A549 treated with Hydrocortisone at 1 μM for 4 hours (cell line): ENCODE measurements at places on chromosomes 6 and 20. TPM values are rescaled to one million over a fixed set of nuclear protein-coding genes. Genes with fewer than 3 reads are reported as not detected.

The PRSS35 gene
- total RNA-seq = 0.05 to 0.09 TPM (median 0.07 TPM) in 5 replicates

The ZC2HC1B gene
- not detected in 5 replicates for total RNA-seq

The PSMB9 gene
- total RNA-seq = 14.2 to 22.6 TPM (median 18.0 TPM) in 5 replicates

The SH3BGRL2 gene
- total RNA-seq = 0.26 to 0.44 TPM (median 0.32 TPM) in 5 replicates

The VPS16 gene
- total RNA-seq = 27.3 to 34.0 TPM (median 32.0 TPM) in 5 replicates

The FABP7 gene
- total RNA-seq = not detected in 5 replicates

The MGME1 gene
- total RNA-seq = 40.1 to 43.4 TPM (median 41.5 TPM) in 5 replicates

The CCN2 gene
- total RNA-seq = 108 to 197 TPM (median 152 TPM) in 5 replicates

The SOX18 gene
- total RNA-seq = 1.3 to 2.7 TPM (median 2.3 TPM) in 5 replicates

The TUBE1 gene
- total RNA-seq = 5.6 to 7.3 TPM (median 6.9 TPM) in 5 replicates

The TOX2 gene
- total RNA-seq = 10.6 to 14.3 TPM (median 14.2 TPM) in 5 replicates

The CD40 gene
- total RNA-seq = 3.1 to 5.1 TPM (median 4.1 TPM) in 5 replicates

The ZHX3 gene
- total RNA-seq = 5.5 to 8.1 TPM (median 7.1 TPM) in 5 replicates

The NOX3 gene
- total RNA-seq = not detected in 5 replicates

The MAP7 gene
- 18.0 to 22.9 TPM (median 21.1 TPM) in 5 replicates for total RNA-seq

The ISM1 gene
- total RNA-seq = 0.09 to 0.24 TPM (median 0.17 TPM) in 5 replicates

The GRM1 gene
- 0.02 to 0.05 TPM (median 0.02 TPM) in 3 of 5 replicates, not detected in the others for total RNA-seq

The LY6G6C gene
- 0.13 to 0.18 TPM in 2 of 5 replicates, not detected in the others for total RNA-seq

The CRISP2 gene
- total RNA-seq = not detected in 5 replicates

The BACH2 gene
- 0.53 to 1.6 TPM (median 0.70 TPM) in 5 replicates for total RNA-seq

The PHACTR3 gene
- 0.08 to 0.54 TPM (median 0.31 TPM) in 5 replicates for total RNA-seq

The RNF39 gene
- total RNA-seq = 0.05 to 0.06 TPM (median 0.05 TPM) in 3 of 5 replicates, not detected in the others

The HLA-DOA gene
- 0.06 TPM in 1 of 5 replicates, not detected in the others for total RNA-seq

The BTN1A1 gene
- total RNA-seq = not detected in 5 replicates

The TMEM74B gene
- total RNA-seq = 2.5 to 4.5 TPM (median 3.4 TPM) in 5 replicates

The SALL4 gene
- total RNA-seq = 1.0 to 2.0 TPM (median 1.5 TPM) in 5 replicates

The FAM229B gene
- 4.0 to 11.1 TPM (median 9.4 TPM) in 5 replicates for total RNA-seq

The KCNK5 gene
- 1.0 to 1.5 TPM (median 1.2 TPM) in 5 replicates for total RNA-seq

The CALHM4 gene
- total RNA-seq = not detected in 5 replicates

The CD83 gene
- total RNA-seq = 1.6 to 2.1 TPM (median 1.9 TPM) in 5 replicates

The ECT2L gene
- not detected in 5 replicates for total RNA-seq

The BHLHE23 gene
- total RNA-seq = not detected in 5 replicates

The PAK1IP1 gene
- 17.2 to 22.9 TPM (median 19.6 TPM) in 5 replicates for total RNA-seq

The OR12D2 gene
- not detected in 5 replicates for total RNA-seq

The ACOT13 gene
- total RNA-seq = 11.1 to 27.2 TPM (median 26.0 TPM) in 5 replicates

The MAS1 gene
- total RNA-seq = not detected in 5 replicates

The SNX3 gene
- total RNA-seq = 82.5 to 116 TPM (median 106 TPM) in 5 replicates

The PPT2 gene
- 6.9 to 8.9 TPM (median 8.3 TPM) in 5 replicates for total RNA-seq

The TTK gene
- 15.9 to 23.6 TPM (median 18.1 TPM) in 5 replicates for total RNA-seq

The PSORS1C2 gene
- 0.09 TPM in 1 of 5 replicates, not detected in the others for total RNA-seq

The RIMS4 gene
- total RNA-seq = 1.5 to 2.0 TPM (median 1.8 TPM) in 5 replicates

The GDAP1L1 gene
- total RNA-seq = 0.16 TPM in 1 of 5 replicates, not detected in the others

The NCOA5 gene
- 19.8 to 24.0 TPM (median 21.2 TPM) in 5 replicates for total RNA-seq

The HLA-DQB1 gene
- total RNA-seq = not detected in 5 replicates

The TAGAP gene
- total RNA-seq = not detected in 5 replicates

The SPATA2 gene
- 7.2 to 8.1 TPM (median 7.6 TPM) in 5 replicates for total RNA-seq

The BLCAP gene
- total RNA-seq = 46.0 to 53.0 TPM (median 49.2 TPM) in 5 replicates

The SLC16A10 gene
- 0.29 to 0.70 TPM (median 0.53 TPM) in 5 replicates for total RNA-seq

The FBXO9 gene
- total RNA-seq = 33.2 to 36.3 TPM (median 35.2 TPM) in 5 replicates

The BFSP1 gene
- 3.8 to 4.6 TPM (median 4.3 TPM) in 5 replicates for total RNA-seq

The BANF2 gene
- not detected in 5 replicates for total RNA-seq

The SMOC2 gene
- total RNA-seq = 0.02 to 0.05 TPM (median 0.03 TPM) in 3 of 5 replicates, not detected in the others

The OTOR gene
- total RNA-seq = not detected in 5 replicates

The FOXA2 gene
- total RNA-seq = 13.3 to 18.2 TPM (median 17.3 TPM) in 5 replicates

The FAM83C gene
- total RNA-seq = 0.06 to 0.16 TPM (median 0.13 TPM) in 5 replicates

The SLC35D3 gene
- 0.05 to 0.09 TPM (median 0.06 TPM) in 3 of 5 replicates, not detected in the others for total RNA-seq
